ENCODE measurements at places on chromosomes 12 and 14. TPM values are rescaled to one million over a fixed set of nuclear protein-coding genes. Genes with fewer than 3 reads are reported as not detected.

MYF6 gene
- total RNA-seq: not detected

PTPRO gene
- 0.22 TPM for total RNA-seq

SPTB gene
- not detected for total RNA-seq

DNA sequence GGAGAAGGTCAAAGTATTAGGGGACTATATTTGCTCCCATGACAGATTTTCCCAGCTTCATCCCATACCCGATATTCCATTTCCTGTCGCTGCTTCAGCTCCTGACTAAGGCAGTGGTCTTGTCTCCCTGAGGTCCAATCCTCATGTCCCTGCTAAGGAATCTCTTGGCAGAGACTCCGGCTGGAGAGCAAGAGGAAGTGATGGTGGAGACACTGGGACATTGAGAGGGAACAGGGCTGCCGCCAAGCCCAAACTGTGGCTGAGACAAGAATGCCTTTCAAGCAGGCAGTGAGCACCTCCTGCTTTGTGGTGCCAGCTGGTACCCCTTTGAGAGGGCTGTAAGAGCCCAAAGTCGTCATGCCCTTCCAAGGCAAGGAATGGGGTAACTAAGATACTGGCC, 5.5 kb downstream of the SP7 start:
- no peak overlapping the region for H3K27ac ChIP-seq
- no peak overlapping the region for H3K4me3 ChIP-seq
- H3K36me3 ChIP-seq: no peaks in the 10 kb centered on the region

- DNase-seq: no peak
- no peak overlapping the region for H3K27ac ChIP-seq
- H3K36me3 ChIP-seq: no peaks in the 10 kb centered on the region
- no peaks in the 10 kb centered on the region for H3K4me1 ChIP-seq
Observed at GRCh38 chr14:61219673-61220072, 61.5 kb downstream of the TMEM30B start.

DNA sequence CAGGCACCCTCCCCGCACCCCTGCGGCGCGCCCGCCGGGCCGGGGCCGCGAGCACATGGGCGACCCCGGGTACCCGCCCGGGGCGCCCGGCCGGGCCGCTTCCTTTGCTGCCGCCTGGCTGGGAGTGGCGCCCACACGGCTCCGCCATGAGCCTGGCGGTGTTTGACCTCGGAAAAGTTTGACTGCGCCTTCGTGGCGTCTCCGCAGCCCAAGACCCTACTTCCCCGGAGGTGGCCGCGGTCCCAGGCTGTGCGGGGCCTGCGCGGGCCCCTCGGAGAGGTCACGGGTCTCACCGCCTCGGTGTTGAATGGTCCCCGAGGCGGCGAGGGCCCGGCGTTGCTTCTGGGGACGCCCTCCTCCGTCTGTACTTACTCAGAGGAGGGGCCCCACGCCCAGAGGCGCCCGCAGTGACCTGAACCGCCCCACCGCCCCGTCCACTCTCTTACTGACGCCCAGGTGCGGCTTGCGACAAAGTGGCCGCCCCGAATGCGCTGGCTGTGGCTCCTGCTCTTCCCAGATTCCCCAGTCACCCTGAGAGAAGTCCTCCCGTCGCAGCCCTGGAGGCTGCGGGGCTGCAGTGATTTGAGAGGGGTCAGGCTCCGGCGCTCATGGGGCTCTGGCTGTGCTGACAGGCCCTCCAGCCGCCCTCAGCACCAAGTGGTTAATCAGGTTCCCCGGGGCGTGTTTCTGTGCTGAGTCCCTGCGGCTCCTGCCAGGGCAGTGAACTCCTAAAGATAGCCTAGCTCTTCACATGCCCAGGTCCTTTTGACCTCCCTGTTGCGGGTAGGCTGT, 5.8 kb downstream of the KMT5A start:
- peak overlapping the region; percentile 89 for H3K4me3 ChIP-seq
- peaks cover 37% of the 10 kb centered on the region for H3K4me1 ChIP-seq
- H3K27ac ChIP-seq: peak overlapping the region; percentile 71

- H3K27ac ChIP-seq: no peak overlapping the region
- H3K4me3 ChIP-seq: no peak overlapping the region
- H3K4me1 ChIP-seq: no peaks in the 10 kb centered on the region
Observed at GRCh38 chr12:56803750-56804149, 40.6 kb downstream of the HSD17B6 start.

DNA sequence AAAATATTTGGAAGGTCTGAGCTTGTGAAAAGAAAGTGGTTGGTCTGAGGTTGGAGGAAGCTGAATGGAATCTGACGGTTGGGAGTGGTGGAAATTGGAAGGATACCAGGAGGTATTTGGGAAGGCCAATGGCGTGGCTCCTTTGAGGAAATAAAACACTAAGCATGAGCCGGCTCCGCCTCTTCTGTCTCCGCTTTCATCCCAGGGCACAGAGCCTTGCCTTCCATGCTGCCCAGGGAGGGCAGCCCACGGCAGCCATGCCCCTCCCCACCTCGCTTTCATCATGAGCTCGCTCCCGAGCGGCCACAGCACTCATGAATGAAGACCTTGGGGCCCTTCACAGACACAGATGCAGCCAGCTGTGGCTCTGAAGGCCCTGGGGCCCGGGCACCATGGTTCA, 36.2 kb downstream of the HSP90AA1 start:
- H3K4me3 ChIP-seq: no peak overlapping the region
- no peaks in the 10 kb centered on the region for H3K4me1 ChIP-seq
- no peak overlapping the region for H3K27ac ChIP-seq
- H3K27me3 ChIP-seq: no peaks in the 10 kb centered on the region
- H3K36me3 ChIP-seq: peaks cover 36% of the 10 kb centered on the region

CCDC198 gene
- not detected for total RNA-seq

TMPRSS12 gene
- not detected for total RNA-seq

DNA sequence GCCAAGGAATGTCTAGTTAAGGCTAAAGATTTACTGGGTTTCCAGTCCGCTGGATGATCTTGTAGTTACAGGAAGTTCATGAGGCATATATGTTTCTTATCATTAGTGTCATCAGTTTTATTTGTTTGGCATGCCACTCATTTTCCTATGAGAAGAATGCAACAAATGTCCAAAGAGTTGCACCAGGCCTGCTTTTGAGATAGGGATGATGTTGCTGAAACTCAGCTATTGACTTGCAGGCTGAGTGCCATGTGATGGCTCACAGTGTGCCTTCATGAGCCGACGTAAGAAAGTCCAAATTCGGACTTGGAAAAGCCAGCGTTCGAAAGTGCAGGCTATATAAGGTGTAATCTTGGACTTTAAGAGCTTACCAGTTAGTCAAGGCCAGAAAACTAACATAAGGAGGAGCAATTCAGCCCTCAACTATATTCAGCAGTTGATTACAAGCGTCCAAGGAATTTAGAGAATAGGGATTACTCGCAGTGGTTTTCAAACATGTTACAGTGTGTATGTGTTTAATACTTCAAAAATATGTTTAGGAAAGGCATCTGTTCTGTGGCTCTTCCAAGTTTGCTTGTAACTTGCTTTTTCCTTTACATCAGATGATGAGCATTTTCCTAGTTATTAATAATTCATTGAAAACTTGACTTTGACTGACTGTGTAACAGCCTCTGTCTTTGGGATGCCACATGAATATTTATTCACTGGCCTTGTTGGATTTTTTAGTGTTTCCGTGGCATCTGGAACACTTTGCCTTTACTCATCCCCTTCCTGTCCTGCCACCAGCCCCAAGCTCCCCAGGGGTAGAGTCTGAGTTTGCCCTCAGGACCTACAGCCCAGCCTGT, 101.3 kb downstream of the LGMN start:
- no peak for DNase-seq
- no peaks in the 10 kb centered on the region for H3K27me3 ChIP-seq
- H3K27ac ChIP-seq: peak overlapping the region; percentile 82
- H3K4me3 ChIP-seq: peak overlapping the region; percentile 57
- H3K36me3 ChIP-seq: peaks cover 7% of the 10 kb centered on the region

TMEM63C gene
- total RNA-seq: 1.6 TPM

GRCh38 chr14:90795744-90796143, 20.5 kb downstream of the TTC7B start:
- DNase-seq: no peak
- no peaks in the 10 kb centered on the region for H3K4me1 ChIP-seq
- H3K27me3 ChIP-seq: peaks cover 11% of the 10 kb centered on the region
- no peak overlapping the region for H3K27ac ChIP-seq
- H3K36me3 ChIP-seq: no peaks in the 10 kb centered on the region

DNA sequence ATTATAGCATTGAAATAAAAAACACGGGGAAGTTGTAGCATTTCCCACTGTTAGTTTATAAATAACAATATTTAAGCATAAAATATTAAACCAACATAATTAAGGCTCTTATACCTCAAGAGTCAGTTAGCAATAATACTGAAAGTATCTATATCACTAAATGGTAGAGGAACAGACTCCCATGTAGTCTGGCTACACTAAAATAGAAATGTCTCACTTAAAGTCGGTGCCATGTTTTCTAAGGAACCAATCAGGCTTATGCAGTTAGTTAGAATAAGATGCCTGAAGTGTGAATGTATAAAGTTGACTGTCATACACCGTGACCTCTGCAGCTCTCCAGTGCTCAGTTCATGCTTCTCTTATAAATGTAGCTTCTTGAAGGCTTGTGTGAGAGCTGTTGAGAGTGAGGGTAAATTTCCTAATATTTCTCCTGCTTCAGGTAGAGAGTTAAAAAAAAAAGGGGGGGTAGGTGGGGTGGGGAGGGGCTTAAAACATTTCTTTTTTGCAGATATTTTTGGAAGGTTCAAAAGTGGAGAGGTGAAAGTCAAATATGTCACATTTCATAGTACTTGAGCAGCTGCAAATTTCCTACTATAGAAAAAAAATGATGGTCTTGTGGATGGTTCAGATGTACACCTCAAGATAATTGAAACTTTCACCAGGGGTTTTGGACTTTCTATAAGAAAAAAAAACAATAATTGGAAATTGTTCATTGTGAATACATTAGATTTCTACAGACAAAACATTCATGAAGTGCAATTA, 64.5 kb downstream of the PTCSC3 start:
- H3K4me3 ChIP-seq: no peak overlapping the region
- DNase-seq: no peak
- no peak overlapping the region for H3K27ac ChIP-seq
- H3K4me1 ChIP-seq: no peaks in the 10 kb centered on the region

GPD1 gene
- total RNA-seq: 0.88 TPM

DNA sequence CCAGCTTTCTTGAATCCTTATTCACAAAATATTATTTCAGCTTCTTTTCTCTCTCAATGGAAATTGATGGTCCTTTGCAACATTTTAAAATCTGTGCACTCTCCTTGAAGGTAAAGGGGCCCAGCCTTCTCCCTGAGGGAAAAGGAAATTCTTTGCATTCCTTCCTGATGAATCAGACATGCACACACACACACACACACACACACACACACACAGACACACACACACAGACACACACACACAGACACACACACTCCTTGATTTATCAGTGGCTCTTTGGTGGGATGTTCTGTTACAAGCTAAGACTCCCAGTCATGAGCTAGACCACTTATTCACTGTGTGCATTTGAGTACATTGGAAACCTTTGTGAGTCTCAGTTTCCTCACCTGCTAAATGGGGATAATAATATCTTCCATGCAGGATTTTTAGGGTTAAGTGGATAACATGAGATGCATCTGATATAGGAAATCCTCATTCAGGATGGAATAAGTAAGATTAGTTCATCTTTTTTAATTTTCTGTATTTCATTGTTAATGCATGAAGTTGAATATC, 45.1 kb upstream of the HMGA2 start:
- no peak overlapping the region for H3K27ac ChIP-seq
- no peaks in the 10 kb centered on the region for H3K4me1 ChIP-seq
- H3K4me3 ChIP-seq: no peak overlapping the region
- H3K36me3 ChIP-seq: no peaks in the 10 kb centered on the region
- H3K27me3 ChIP-seq: peaks cover 13% of the 10 kb centered on the region

- H3K4me1 ChIP-seq: peaks cover 20% of the 10 kb centered on the region
- no peaks in the 10 kb centered on the region for H3K36me3 ChIP-seq
- DNase-seq: peak; percentile 74
Observed at GRCh38 chr12:6230321-6231110, 30.3 kb downstream of the CD9 start.

DNA sequence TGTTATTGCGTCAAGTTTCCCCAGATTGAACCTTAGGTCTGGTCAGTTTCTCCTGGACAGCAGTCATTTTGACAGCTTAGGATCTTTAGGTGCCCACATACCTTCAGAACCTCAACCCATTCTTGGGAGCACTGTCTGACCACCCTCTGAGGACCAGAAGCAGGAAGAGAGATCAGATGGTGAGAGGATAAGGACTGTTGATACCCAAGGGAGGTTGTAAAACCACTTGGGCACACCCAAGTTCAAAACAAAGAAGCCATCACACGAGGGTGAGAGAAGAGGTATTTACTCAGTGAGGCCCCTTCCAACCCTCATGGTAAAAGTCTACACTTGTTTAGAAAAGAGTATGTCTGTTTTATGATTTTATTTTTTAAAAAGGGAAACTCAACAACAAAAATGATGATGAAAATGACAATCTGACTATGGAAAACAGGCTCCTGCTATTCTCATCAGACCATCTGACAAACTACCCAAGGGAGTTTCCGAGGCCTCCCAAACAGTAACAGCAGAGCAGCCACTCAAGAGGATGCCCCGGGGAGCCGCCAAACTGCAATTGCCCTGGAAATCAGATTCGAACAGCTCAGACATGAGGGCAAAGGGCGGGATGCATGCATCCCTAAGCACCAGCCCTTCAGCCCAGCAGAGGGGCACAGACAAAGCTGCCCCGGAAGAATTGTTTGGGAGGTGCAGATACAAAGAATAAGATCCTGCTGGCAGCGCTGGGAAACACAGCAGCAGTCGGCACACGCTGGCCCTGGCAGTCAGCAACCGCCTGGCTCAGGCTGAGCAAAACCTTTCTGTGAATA, 162.6 kb upstream of the PLEKHG7 start:
- peak; percentile 30 for DNase-seq
- H3K4me3 ChIP-seq: peak overlapping the region; percentile 74
- peaks cover 14% of the 10 kb centered on the region for H3K36me3 ChIP-seq
- H3K27ac ChIP-seq: peak overlapping the region; percentile 97
- H3K4me1 ChIP-seq: peaks cover 79% of the 10 kb centered on the region

SLC38A2 gene
- total RNA-seq: 157 TPM

DNA sequence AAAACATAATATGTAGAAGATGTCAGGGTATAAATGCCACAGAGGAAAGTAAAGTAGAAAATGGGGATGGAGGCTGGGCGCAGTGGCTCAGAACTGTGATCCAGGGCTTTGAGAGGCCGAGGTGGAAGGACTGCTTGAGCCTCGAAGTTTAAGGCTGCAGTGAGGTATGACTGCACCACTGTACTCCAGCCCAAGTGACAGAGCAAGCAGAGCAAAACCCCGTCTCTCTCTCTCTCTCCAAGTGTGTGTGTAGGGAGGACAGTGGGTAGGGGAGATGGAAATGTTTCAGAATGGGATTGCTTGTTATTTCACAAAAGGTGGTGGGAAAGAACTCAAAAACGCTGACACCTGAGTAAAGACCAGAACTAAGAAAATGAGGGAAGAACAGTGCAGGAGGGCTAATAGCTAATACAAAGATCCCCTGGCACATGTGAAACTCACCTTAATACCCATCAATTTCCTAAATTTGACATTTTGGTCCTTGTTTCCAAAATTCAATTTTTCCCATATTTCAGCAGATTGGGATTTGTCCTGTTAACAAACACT, 5.7 kb upstream of the ZCCHC8 start:
- H3K4me1 ChIP-seq: peaks cover 14% of the 10 kb centered on the region
- H3K27ac ChIP-seq: peak overlapping the region; percentile 44
- no peak overlapping the region for H3K4me3 ChIP-seq
- no peak for DNase-seq
- H3K36me3 ChIP-seq: peaks cover 46% of the 10 kb centered on the region
- no peaks in the 10 kb centered on the region for H3K27me3 ChIP-seq

ELK3 gene
- total RNA-seq: 40.8 TPM

Data from activated T-helper 1 cell treated with anti-CD3 and anti-CD28 coated beads, Interleukin-12 subunit alpha, Interleukin-12 subunit beta, Interleukin-2, Interleukin-4 antibody, amounts not matched to agents 30 ng/mL and 10 ng/mL and 1 ng/mL, durations not matched to agents 14 hours and 24 hours and 36 hours (primary cell).